EL (cell line): ENCODE measurements at places on chromosomes 2 and 18.

DNA sequence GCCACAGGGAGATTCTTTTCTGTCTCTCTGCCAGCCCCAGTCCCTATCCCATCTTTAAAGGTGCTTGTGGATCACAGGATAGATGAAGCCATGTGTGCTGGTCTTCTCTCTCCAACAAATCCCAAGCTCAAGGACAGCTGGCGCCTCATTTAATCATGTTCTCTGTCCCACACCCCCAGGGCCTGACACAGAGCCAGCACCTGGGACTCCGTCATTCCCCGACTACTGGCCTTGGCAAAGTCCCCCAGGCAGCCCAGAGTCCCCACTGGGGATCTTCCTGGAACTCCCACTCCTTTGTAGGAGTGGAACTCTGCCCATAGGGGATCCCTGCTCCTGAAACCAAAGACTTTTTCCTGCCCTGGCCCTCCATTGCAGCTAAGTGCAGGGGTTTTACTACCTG, 60.8 kb downstream of the MTHFD2 start:
- no peak for DNase-seq

DNA sequence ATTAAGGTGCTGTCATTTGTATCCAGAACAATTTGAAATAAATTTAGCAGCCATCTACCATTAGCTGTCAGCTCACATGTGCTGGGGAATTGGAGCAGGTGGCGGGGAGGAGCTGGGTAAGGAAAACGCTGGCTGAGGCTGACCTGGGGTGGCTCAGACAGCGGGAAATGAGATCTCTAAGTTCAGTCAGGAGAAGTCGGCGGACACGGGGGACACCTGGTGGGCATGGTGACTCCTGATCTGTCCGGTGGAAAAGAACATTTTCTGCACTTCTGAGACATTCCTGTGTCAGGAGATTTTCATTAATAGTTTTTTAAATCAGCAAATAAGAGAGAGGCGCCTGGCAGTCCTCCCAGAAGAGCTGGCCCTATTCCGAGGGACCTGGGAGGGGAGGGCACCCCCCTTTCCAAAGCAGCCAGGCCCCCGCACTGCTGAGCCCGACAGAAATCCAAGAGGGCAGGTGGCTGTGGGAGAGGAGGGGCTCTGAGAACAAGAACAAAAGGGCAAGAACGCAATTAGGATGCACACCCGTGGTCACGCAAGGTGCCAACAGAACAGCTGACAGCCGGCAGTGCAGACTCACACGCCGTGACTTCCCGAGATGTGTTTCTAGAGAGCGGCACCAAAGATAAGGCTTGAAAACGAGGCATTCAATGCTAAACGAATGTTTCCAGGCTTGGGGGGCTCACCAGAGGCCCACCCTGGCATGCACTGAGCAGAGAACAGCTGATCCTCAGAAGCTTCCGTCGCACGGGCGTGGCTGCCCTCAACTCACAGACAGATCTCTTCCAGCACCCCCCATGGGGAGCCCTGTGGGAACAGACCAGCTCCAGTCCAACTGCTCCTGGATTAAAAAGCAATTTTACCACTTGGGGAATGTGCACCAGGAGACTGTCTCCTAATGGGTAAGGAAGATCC, 26.4 kb downstream of the SLC66A2 start:
- DNase-seq = no peak

DNA sequence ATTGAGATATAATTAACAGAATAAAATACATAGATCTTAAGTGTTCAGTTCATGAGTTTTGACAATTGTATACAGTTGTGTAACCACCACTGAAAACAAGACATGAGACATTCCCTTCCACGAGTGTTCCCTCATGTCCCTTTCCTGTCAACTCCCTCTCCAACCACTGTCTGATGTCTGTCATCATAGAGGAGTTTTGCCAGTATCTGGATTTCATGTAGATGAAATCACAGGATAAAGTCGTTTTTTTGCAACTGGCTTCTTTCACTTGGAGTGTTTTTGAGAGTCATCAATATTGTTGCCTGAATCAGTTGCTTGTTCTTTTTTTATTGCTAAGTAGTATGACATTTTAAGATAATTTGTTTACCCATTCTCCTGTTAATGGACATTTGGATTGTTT, 52.7 kb downstream of the RBMS1 start:
- no peak for DNase-seq

GRCh38 chr2:20211860-20212458, 13.0 kb downstream of the SDC1 start:
- DNase-seq = no peak
